ENCODE measurements at places on chromosomes 7 and 10.

DNA sequence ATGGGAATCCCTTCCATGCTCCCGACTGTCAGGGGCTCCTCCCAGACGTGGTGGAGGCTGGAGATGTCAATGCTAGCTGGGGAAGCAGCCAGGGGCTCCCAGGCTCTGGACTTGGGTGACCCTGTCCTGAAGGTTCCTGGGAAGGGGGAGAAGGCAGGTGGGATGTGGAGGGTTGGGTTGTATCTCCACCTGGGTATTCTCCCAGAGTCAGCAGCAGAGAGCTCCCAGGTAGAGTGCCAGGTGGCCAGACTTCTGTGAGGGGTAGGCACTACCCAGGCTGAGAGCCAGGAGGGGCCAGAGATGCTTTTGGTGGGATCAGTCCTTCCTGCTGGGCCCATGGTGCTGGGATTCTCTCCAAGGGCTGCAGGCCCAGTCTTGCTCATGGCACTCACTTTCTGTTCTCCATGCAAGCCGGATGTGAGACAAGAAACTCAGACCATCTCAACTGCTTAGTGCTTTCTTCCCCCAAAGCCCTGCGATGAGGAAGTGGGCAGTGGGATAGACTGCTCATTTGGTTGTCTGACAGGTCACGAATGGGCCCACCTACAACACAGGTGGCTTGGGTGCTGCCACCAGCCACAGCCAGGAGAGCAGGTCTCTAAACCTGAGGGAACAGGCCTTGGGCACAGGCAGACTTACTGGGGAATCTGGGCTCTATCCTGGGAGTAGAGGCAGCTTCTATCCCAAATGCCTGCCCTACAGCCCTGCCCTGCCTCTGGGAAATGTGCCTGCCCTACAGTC, 52.5 kb upstream of the CAMK2B start:
- DNase-seq = no peak

- DNase-seq = no peak
Measured at GRCh38 chr7:155846156-155846555, 33.9 kb upstream of the SHH start.

GRCh38 chr10:131175891-131176290, 135.6 kb downstream of the TCERG1L start:
- DNase-seq = no peak

GRCh38 chr10:121710207-121710606, 112.0 kb upstream of the FGFR2 start:
- DNase-seq = no peak

Measured in nucleus accumbens (tissue), 56 donors.